Prostate gland (tissue), 2 donors: ENCODE measurements at places on chromosomes 6 and 20.
A peak's percentile ranks its signal among the peaks of the same experiment; 100 is the strongest.

GRCh38 chr20:14193885-14194284 lies 143.5 kb downstream of the FLRT3 start:
- DNase-seq: no peak

GRCh38 chr20:9985773-9986172 lies 49.0 kb upstream of the ANKEF1 start:
- no peak for DNase-seq

- DNase-seq: no peak
Observed at GRCh38 chr6:138518054-138518453, 18.8 kb upstream of the NHSL1 start.

DNA sequence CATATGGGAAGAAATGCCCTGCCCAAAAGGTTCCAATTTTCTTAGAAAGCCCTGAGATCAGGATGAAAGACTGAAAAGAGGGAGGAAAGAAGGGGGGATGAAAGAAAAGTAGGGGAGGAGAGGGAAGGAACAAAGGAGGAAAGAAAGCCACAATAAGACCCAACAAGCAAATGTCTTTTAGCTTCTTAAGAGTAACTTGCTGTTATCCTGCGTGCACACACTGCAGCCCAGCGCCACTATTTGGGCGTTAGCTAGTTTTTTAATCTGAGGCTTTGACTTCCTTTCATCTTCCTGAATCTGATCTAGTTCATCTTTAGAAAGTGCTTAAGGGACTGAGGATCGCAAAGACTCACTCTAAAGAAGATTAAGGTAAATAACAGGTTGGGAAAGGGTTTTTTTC lies 77.4 kb upstream of the HDDC2 start:
- DNase-seq: no peak

DNA sequence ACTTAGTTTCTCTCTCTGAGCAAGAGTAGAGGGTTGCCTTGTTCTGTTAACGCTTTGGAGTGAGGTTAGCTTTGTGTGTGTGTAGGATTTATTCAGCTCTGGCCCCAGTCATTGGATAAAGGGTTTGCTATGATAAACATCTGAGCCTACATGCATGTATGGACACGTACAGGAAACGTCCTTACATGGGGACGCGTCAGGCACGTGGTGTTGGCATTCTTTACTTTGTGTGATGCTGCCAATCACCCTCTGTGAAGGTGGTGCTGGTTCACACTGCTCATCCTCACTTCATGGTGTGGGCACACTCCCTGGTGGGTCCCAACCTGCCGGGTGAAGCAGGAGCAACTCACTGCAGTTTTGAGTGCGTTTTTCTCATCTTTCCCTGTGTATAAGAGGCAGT lies 53.4 kb upstream of the CD93 start:
- peak; percentile 33 for DNase-seq

DNA sequence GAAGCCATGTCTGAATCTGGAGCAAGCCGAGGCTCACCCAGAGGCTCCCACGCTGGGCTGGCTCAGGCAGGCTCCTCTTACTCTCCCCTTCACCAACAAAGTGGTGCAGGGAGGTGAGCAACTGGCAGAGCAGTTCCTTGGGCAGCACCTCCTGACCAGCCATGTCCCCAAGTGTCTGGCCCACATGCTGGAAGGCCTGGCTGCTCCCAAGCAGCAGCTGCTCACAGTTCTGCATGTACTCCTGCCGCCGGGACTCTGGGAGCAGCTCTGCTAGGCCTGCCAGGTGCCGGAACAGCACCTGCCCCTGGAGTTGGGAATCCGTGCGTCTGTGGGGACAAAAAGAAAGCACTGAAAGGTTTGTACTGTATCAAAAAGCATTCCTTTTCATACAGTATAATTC lies 57.1 kb upstream of the LYRM2 start:
- DNase-seq: no peak

GRCh38 chr6:36755435-36756348 lies 58.1 kb downstream of the RAB44 start:
- no peak for DNase-seq

GRCh38 chr20:62627901-62628612 lies 14.2 kb upstream of the SLCO4A1 start:
- DNase-seq: no peak

DNA sequence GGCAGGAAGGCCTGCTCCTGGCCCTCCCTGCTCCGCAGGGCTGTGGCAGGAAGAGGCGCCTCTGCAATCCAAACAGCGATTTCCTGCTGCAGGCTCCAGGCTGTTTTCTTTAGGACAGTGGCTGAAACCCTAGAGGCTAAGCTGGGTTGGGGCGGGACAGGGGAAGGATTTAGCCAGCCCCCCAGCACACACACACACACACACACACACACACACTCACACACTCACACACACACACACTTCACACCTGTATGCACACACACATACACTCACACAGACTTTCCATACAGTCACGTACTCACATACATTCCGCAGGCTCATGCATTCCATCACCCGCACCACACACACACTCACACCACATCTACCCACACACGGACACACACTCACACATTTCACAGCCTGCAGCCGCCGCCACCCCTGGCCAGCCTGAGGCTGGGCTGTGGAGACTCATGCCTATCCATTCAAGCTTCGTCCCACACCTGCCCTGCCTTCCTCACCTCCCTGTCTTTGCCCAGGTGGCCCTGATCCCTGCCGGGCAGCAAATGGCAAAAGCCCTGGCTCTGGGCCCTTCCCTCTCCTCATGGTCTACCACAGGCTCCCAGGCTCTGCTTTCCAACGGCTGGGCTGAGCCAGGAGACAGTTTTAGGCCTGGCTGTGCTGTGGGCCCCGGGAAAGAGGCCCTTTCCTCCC lies 17.9 kb downstream of the MDFI start:
- DNase-seq: no peak

GRCh38 chr6:40714576-40715564 lies 127.7 kb upstream of the LRFN2 start:
- peak; percentile 61 for DNase-seq

DNA sequence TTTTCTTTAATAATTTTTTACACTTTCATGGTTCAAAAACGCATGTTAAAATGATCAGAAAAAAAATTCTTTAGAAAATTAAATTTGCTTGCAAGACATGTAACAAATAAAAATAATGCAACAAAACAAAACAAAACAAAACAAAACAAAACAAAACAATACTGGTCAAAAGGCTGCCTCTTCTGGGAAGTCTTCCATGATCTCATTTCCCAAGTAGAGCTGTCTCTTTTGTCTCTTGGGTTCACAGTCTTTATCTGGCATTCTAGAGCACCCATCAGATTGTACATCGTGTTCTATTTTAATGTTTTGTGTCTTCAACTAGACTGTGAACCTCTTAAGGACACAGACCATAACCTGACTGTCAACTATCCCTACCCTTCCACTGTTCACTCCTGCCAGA lies 25.3 kb downstream of the TP53INP2 start:
- DNase-seq: no peak

GRCh38 chr6:113513086-113513485 lies 344.1 kb upstream of the MARCKS start:
- no peak for DNase-seq

DNA sequence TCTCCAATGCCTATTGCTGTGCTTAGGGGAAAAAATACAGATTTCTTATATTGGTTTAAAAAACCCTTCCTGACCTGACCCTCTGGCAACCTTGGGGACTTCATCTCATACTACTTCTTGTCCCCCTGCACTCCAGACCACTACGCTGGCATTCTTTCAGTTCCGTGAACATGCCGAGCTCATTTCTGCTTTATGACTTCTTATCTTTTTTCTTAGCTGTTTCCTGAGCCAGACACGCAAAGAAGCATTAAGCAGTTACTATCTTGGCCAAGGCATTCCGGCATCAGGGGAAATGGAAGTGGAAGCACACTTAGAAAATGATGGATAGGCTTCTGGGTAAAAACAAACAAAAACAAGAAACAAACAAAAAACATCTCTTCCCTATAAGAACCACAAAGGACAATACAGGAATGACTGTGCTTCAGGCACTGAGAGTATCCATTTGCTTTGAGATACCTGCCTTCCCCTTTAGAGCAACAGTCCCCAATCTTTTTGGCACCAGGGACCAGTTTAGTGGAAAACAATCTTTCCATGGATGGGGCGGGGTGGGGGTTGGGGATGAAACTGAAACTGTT lies 4.4 kb upstream of the CCDC28A start:
- no peak for DNase-seq

DNA sequence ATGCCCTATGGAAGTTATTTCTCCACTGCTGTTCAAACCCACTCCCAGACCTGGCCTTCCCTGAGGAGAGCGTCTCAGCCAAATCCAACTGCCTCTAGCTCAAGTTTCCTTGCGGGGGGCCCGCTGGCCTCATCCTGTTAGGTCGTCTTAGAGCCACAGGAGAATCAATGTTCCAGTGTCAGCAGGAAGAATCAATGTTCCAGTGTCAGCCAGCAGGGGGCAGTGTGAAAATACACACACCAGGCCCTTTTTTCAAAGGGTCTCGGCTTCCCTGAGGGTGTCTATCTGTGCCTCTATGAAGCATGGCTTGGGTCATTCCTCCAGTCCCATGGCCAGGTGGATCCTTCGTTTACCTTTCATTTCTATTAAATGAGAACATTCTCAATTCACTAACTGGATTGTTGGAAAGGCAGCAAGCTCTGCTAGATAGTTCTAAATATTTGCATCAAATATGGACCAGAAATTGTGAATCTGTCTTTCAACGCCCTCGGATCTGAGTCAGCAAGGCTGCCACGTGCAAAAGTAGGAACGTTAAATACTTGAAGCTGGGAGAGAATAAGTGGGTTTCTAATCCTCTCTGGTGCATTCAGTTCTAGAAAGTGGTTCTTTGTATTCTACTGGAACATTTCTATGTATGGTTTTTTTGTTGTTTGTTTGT lies 19.2 kb downstream of the PRND start:
- DNase-seq: no peak

- peak; percentile 65 for DNase-seq
Observed at GRCh38 chr6:155177363-155177961, 86.4 kb upstream of the CLDN20 start.

DNA sequence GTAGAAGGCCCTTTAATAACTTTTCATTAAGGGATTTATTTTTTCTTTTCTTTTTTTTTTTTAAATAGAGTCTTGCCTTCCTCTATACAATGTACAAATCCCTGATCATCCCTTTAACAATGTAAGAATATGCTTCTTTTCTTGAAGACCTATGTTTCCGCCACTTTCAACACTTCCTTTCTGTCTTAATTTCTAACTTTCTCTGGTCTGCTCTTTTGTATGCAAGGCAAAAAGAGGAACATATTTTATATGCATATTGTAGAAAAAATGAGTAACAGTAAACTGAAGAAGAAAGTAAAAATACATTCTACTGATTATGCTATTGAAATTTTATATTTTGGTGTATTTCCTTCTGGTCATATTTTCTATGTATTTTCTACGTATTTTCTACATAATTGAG lies 484.7 kb downstream of the TFAP2B start:
- no peak for DNase-seq

GRCh38 chr6:6039946-6040509 lies 33.3 kb upstream of the NRN1 start:
- no peak for DNase-seq

DNA sequence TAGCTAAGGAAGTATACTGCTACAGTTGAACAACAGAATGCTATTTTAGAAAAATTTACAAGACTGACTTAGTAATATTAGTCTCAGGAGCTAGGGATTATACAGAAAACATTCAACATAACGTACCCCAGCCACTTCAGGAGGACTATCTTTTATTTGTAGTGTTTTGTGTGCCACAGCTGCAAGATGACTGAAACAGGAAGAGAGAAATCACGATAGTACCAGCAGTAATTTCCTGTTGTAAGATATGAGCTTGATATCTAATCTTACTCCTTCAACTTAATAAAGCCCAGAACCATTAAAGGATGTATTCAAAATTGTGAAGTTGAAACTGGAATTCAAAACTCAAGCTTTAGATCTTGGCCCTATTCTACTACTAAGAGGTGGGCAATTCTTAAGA lies 42.1 kb downstream of the SLC35A1 start:
- no peak for DNase-seq

DNA sequence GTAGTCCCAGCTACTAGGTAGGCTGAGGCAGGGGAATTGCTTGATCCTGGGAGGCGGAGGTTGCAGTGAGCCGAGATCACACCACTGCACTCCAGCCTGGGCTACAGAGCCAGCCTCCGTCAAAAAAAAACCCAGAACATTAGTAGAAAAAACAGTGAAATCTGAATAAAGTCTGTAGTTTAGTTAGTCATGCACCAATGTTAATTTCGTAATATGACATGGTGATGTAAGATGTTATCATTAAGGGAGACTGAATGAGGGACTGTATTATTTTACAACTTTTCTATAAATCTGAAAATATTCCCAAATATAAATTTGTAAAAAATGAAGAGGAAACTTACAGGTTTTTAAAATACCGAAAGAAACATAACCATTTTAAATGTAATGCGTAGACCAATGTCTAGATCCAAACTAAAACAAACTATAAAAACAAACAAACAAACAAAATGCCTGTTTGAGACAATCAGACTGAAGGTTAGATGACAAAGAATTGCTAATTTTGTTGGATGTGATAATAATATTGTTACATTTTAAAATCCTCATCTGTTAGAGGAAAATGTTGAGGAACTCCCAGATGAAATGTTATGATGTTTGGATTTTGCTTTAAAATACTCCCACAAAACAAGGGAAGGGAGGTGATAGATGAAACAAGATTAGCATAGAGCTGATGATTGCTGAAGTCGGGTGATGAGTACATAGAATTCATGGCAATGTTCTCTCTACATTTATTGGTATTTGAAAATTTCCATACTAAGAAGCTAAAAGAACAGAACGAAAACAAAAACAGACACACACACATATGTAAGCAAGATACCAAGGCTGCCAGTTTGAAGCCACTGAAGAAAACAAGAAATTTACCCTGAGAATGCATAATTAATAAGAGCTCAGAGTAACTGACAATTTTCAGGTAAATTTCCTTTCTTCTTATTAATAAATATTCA lies 1.8 kb downstream of the GSTA4 start:
- DNase-seq: no peak

- DNase-seq: no peak
Observed at GRCh38 chr6:113923526-113923925, 47.4 kb downstream of the HDAC2 start.

DNA sequence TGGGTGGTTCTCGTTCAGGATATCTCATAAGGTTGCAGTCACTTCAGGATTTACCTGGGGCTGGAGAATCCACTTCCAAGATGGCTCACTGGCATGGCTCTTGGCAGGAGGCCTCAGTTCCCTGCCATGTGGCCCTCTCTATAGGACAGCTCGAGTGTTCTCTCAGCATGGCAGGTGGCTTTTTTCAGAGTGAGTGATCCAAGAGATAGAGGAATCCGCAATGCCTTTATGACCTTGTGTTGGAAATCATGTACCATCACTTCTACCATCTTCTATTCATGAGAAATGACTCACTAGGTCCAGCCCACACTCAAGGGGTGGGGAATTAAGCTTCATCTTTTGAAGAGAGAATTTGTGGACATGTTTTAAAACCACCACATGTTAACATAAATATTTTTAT lies 37.8 kb downstream of the PPP1R16B start:
- no peak for DNase-seq

- no peak for DNase-seq
Observed at GRCh38 chr20:39983655-39984054, 705.4 kb downstream of the MAFB start.

DNA sequence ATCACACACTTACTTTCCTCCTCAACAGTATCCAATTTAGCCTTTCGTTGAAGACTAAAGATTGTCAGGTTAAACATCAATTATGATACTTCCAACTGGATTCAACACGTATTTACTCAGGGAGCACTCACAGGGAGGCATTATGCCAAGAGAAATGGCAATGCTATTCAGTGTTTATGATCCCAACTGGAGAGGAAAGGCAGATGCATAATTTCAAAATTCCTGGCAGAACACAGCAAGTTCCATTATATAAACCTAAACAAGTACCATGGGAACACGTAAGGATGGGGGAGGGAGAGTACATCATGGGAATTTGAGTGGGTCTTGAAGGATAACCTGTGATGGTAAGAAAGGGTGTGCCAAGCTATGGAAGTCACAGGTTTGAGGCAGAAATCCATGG lies 112.7 kb downstream of the ISM1 start:
- no peak for DNase-seq
